CD4-positive, alpha-beta T cell treated with Interleukin-15 for 4 hours (primary cell): ENCODE measurements at places on chromosomes 4 and X.
A peak's percentile ranks its signal among the peaks of the same experiment; 100 is the strongest.

DNA sequence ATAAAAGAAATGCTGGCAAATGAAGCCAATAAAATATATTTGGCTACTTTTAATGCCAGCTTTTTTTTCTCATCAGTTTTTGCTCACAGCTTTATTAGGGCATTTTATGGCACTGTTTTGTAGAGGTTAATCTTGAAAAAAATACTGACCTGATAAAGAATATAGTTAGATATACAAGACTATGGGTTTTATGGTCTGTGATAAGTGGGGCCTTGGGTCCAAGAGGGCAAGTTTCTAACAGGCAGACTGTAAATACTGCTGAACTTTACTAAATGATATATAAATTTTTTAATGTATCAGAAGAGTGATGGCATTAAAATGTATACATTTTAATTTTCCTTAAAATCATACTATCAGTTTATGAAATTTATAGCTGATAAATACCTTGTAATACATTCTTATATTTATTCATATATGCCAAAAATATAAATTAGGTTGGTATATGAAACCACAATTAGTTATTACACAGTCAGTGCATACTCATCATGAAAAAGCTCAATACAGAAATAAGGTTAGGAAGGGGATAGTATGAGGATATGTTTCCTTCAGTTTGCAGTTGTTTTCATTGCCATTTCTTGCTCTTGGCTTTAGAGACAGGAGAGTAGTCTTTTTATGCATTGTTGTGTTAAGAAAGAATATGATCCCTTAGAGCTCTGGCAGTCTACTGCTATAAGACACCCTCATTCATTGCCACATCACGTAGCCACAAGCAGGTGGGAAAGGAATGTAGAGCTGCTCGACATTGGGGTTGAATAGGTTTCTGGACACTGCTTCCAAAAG is 146.6 kb downstream of the TLL1 start:
- no peak for DNase-seq

DNA sequence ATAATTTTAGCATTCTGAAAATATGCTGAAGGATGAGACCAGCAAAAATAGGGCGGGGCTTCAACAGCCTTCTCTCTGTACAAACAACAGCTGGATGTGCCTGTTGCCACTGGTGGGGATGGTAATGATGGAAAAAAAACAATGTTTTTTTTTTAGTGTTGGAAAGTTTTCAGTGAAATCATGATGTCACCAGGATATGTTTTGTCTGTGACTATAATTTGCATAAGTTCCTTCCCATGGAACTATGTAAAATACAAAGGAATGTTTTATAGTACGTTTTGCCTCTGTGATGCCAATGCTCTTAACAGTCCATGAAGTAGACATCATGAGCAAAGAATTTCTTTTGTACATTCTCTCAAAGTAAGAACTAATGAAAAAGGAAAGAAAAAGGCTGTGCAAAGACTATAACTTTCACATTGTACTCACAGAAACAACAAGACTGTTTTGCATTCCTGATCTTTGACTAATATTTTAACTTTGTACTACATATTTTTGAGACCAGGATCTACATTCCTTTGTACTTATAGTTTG is 589.7 kb downstream of the SPRY1 start:
- no peak for DNase-seq

GRCh38 chr4:139297001-139297410 is 4.3 kb upstream of the NAA15 start:
- DNase-seq: no peak

DNA sequence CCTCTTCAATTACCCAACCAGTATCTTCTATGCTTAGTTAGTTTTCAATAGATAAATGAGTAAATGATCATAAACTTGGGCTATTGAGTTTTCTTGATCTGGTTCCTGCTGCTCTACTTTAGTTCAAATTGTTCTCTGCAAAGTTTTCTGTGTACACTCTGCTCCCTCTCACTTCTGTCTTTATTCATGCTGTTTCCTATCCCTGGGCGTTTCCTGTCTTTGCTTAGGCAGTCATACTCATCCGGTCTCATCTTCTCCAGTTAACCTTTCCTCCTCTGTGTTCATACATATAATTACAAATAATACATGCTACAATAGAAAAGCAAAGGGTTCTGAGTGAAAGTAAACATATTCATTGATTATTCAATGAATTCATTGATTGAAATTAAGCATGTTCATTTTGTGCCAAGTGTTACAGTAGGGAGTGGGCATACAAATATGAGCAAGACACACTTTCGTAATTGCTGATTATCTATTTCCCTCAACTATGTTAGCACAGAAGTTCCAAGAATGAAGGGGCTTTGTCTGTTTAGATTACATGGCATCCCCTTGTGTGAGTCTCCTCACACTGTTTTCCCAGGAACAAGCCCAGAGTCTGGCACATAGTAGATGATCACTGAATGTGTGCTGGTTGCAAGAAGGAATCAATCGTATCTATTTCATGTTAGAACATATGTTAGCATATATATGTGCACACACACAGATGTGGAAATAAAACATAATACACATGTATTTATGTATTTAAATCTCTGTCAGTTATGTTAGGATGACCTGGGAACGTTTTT is 1.1 kb downstream of the RAB39B start:
- DNase-seq: peak; percentile 13

DNA sequence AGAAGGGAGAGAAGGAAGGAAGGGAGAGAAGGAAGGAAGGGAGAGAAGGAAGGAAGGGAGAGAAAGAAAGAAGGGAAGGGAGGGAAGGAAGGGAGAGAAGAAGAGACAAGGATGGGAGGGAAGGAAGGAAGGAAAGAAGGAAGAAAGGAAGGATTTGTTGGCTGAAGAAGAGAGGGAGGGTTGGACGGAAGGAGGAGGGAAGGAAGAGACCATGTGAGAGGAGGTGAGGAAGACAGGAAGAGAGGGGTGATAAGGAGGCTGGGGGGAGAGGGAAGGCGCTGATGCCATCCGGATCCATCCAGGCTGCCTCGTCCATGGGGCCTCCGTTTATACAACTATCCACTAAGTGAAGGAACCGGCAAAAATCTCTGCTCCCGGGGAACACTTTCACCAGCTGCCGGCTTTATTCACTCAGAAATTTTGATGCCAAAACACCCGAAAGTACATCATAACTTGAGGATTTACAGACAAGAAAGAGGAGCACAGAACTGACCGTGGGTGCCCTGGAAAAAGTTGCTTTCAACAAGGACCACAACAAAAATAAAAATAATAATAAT is 14.9 kb downstream of the DHRSX start:
- DNase-seq: no peak

GRCh38 chrX:10630320-10630719 is 9.9 kb upstream of the MID1 start:
- DNase-seq: no peak

- DNase-seq: no peak
Measured at GRCh38 chr4:144970597-144970996, 127.4 kb downstream of the ANAPC10 start.

- DNase-seq: no peak
Measured at GRCh38 chrX:149487292-149487691, 17.8 kb downstream of the IDS start.

- DNase-seq: no peak
Measured at GRCh38 chr4:165738571-165738970, 134.5 kb upstream of the TLL1 start.

DNA sequence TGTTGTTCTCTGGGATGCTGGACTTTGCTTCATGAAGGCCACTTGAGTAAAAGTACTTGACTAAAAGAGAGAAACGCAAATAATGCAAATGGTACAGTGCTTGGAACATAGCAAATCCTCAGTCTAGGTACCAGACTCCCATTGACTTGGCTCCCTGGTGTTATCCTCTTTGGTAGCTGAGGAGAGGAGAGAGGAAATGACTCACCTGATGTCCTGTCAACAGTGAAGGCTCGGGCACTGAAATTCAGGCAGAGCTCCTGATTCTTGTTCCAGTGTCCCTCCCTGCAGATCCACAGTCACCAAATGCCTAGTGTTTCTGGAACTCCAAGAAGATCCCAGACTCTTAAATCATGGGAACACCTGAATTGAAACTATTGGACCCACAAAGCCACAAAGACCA is 22.5 kb upstream of the TCEAL4 start:
- DNase-seq: no peak

- DNase-seq: no peak
Measured at GRCh38 chr4:127055357-127055756, 577.4 kb upstream of the INTU start.

DNA sequence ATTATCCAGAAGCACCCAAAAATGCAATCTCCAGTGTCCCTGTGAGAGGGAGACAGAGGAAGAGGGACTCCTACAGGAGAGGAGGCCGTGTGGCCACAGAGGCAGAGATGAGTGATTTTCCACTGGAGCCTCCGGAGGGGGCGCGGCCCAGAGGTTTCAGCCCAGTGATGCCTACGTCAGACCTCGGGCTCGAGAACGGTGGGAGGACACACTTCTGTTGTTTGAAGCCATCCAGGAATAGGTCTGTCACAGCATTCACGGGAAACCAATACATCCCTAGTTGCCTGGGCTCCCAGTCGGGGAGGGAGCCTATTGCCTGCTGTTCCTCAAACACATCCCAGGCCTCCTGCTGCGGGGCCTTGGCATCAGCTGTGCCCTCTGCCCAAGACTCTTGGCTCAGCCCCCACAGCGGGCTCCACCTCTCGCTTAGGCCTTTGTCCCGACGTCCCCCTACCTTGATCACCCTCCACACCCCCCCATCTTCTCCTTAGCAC is 39.2 kb upstream of the HMX1 start:
- no peak for DNase-seq

DNA sequence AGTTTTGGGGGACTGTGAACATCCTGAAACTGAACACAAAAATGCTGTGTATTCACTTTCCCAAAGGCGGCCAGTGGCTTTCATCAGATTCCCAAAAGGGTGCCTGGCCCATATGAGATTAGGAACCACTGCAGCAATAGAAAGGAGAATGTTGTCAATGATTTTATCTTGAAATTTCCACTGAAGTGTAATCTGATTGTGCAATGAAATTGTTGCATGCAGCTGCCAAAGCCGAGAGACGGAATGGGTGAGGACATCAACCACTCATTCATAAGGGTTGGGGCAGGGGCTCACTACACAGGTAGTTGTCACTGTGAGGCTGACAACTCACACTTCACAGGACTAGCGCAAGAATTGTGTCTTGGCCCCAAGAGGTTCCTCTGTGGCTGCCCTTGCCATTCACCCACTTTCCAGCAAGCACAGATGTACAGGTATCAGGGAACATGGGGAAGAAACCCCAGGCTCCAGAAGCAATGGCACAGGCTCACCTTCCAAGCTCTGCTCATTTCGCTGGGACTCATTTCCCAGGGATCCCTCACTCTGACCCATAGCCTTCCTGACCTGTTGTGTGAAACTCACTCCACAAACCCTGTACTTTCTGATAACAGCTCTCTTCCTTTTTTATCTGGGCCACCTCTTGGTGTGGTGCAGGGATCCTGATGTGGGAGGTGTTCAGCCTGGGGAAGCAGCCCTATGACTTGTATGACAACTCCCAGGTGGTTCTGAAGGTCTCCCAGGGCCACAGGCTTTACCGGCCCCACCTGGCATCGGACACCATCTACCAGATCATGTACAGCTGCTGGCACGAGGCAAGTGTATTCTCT is 48.8 kb downstream of the BMX start:
- DNase-seq: no peak

GRCh38 chr4:100278567-100278966 is 88.3 kb upstream of the DDIT4L start:
- no peak for DNase-seq

DNA sequence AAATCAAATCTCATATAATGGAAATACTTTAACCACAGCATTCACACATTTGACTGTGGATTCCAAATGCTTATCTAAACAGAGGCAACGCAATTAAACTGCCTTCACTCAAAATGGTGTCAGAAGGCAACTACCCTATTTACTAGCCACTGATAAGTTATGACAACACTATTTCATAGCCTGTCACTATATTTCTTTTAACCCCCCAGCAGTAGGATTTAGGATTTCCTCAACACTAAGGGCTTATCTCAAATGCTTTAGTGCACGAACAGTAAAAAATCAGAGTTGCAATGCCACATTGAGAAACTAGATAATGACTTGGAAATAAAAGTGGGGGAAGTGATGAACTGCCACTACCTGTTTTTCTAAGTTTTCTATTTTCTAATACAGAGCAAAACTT is 66.7 kb downstream of the DHX15 start:
- no peak for DNase-seq

GRCh38 chrX:151704041-151704663 is 8.9 kb downstream of the PRRG3 start:
- no peak for DNase-seq

GRCh38 chr4:87498446-87498900 is 30.7 kb downstream of the SPARCL1 start:
- DNase-seq: no peak

- DNase-seq: no peak
Measured at GRCh38 chr4:155403886-155404285, 27.1 kb upstream of the MAP9 start.

- peak; percentile 1 for DNase-seq
Measured at GRCh38 chrX:83008415-83008814, 499.7 kb upstream of the POU3F4 start.

DNA sequence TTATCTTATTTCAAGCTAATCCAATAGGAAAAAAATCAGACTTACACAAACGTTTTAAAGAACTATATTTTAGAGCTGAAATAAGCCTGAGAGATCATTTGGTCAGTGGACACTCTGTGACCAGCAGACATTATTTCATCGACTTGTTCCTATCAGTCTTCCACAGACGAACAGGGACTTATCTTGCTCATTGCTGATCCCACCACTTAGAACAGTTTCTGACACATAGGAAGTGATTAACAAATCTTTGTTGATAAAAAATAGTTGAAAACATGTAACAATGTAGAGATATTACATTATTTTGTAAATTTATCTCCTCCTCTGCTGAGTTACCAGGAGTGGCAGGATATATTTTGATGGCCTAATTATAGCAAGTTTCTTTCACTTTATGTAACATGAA is 65.8 kb downstream of the TAPT1 start:
- no peak for DNase-seq
